ENCODE measurements at places on chromosomes 3 and 15.

- DNase-seq: no peak
Observed at GRCh38 chr15:73771385-73772045, 18.4 kb upstream of the INSYN1 start.

DNA sequence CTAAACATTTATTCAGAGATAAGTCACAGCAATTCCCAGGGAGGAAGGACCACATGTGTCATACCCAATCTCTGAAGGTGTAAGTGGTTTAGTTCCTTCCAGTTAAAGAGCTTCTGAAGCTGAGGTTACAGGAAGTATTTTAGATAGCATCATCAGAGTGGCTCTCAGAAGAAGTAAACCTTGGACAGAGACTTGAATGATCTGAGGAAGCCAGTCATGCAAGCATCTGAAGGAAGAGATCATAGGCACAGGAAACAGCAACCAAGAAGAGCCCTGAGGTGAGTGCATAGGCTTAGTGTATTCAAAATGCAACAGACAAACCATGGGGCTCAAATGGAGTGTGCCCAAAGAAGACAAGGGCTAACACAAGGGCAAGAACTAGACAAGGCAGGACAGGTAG is 210.3 kb downstream of the ULK4 start:
- DNase-seq: no peak

- DNase-seq: no peak
Observed at GRCh38 chr3:188752850-188753249, 418.9 kb upstream of the TPRG1 start.

DNA sequence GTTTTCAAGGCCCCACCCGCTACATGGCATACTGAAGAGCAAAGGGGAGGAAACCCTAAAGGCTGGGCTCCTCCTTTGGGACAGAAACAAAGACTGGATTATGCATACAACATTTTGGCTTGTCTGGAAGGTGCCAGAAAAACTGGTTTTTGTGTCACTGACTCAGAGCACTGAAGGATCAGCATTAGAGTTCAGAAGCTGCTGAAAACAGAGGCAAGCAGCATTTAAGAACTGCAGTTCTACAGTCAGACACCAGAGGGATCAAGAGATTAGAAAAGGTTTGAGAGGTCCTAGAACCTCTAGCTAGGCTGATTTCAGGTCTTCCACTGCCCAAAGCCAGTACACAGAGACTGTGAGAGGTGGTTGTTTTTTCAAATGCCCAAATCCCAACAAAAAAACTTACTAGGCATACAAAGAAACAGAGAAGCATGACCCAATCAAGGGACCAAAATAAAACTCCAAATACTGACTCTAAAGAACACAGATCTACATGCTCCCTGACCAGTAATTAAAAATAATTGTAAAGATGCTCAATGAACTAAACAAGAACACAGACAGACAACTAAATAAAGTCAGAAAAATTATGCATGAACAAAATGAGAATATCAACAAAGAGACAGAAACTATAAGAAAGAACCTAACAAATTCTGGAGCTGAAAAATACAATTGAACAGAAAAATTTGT is 91.2 kb downstream of the SENP2 start:
- DNase-seq: no peak

GRCh38 chr15:80434926-80435720 is 30.9 kb downstream of the ARNT2 start:
- no peak for DNase-seq

DNA sequence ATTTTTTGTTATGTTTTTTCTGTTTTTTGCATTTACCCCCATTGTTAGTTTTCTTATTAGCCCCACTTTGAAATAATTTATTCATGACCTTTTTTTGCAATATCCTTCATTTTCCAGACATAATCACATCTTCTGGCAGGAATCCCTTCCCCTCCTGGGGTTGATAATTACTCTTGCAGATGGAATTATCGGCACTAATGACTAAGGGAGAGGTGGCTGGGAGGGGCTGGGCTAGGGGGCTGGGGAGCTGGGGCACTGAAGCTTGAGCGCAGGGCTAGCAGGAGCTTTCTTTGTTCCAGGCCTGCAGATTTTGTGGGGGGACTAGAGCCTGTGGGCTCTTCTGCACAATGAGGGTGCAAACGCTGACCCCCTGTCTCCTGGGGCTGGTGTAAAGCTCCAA is 77.8 kb downstream of the RAB11A start:
- DNase-seq: no peak

All from D721Med (cell line).